ENCODE measurements at places on chromosomes 11 and 22.

DNA sequence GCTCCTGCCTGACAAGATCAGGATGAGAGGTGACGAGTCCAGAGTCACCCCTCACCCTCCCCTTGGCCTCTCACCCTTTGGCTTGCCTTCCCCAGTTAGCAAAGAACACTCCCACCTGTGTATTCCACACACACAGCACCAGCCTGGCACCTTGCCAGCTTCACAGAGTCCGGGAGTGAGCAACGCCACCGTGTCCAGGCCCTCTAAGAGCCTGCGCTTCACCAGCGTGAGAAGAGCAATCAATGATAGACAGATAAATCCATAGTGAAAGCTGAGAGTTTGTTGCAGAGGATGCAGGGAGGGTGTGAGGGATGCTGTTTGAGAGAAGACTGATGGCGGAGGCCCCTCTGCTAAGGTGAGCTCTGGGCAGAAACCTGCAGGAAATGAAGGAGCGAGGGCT, 404.5 kb downstream of the LARGE1 start:
- DNase-seq: no peak

DNA sequence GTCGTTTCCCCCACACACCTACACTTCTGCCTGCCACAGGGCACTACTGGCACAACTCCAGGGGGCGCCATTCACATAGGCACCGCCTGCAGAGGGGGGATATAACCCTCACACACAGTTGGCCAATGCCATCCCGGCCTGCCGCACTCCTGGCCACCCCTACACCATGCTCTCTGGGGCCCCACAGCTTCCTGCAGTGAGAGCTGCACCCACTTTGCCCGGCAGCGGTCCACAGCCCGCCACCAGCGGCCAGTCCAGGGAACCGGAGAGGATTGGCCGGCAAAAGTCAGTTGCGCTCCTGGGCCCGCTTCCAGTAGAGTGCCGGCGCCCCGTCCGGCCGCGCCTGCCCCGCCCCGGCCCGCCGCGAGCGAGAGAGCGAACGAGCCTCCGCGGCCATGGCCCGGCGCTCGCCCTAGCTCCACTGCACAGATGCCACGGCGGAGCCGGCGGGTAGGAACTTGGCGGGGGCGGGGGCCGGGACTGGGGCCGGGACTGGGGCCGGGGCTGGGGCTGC, 25.6 kb upstream of the SUSD2 start:
- DNase-seq: peak; percentile 50

DNA sequence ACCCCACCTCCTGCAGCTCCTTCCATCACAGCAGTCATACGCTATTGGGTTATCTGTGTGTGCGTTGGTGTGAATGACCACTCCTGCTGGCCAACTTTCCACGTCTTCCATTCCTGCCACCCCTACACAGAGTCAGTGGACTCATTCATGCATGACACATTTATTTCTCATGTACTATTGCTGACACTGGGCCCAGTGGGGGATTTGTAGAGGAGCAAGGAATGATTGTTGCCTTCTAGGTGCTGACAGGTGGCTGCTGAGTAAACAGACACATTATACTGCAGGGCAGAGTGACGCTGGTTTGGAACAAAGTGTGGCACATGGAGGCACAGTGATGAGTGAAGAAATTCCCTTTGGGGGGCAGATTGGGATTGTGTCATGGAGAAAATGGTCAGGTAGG, 113.9 kb downstream of the CCDC81 start:
- DNase-seq: no peak

- no peak for DNase-seq
Measured at GRCh38 chr22:18990355-18991137, 54.5 kb upstream of the PRODH start.

DNA sequence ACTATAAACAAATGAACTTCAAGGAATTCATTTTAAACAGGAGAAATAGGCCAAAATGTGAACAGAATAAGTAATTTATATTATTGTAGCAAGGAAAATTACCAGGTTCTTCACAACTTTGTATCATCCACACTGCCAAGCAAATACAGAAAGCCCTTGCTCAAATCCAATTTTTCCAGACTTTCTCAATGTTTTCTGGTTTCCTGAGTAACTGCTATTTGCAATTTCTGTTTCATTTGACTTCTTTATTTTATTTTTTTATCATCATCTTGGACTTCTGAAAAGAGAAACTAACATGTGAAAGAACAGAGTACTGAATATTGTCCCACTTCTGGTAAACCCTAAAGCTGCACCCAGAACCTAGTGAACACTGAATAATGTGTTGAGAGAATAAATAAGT, 61.0 kb downstream of the SLC1A2 start:
- DNase-seq: no peak

DNA sequence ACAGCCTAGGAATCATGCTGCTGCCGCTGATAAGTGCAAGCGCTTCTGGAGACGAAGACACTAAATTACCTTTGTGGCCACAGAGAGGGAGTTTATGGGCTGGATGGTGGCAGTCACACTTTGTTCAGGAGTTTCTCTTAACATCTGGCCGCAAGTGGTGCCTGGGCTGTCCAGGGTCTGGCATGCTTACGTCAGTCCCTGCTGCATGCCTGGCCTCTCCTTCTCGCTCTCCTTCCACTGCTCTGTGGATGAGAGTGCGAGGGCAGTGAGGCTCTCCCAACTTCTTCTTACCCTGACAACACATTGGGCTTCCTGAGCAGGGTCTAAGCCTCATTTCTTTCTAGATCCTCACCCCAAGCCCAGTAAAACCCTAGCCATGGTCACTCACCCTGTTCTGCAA, 160.7 kb upstream of the SEZ6L start:
- DNase-seq: no peak

DNA sequence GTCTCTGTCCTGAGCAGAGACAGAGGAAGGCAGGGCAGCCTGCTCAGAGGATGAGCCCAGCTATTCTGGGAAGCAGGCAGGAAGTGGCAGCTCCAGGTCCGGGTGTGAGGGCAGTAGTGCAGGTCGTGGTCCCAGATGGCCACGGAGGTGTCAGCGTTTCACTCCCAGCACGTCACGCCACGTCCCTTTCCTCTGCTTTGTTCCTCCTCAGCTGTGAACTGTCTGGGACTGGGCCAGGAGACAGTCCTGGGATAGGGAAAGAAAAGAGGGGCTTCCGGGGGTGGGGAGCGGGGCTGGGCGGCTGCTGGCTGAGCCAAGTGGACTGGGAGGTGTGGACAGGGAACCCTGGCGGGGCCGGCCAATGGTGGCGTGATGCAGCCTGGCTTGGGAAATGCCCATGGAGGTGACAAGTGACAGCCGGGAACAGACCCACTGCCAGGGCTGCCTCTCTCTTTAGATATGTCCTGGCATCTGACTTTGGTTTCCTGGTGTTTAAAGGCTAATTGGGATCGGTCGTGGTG, 64.7 kb downstream of the KCNQ1 start:
- DNase-seq: no peak

- DNase-seq: peak; percentile 81
Measured at GRCh38 chr11:46906609-46907041, 11.7 kb downstream of the LRP4 start.

GRCh38 chr11:120383518-120384155, 47.4 kb downstream of the ARHGEF12 start:
- DNase-seq: no peak

DNA sequence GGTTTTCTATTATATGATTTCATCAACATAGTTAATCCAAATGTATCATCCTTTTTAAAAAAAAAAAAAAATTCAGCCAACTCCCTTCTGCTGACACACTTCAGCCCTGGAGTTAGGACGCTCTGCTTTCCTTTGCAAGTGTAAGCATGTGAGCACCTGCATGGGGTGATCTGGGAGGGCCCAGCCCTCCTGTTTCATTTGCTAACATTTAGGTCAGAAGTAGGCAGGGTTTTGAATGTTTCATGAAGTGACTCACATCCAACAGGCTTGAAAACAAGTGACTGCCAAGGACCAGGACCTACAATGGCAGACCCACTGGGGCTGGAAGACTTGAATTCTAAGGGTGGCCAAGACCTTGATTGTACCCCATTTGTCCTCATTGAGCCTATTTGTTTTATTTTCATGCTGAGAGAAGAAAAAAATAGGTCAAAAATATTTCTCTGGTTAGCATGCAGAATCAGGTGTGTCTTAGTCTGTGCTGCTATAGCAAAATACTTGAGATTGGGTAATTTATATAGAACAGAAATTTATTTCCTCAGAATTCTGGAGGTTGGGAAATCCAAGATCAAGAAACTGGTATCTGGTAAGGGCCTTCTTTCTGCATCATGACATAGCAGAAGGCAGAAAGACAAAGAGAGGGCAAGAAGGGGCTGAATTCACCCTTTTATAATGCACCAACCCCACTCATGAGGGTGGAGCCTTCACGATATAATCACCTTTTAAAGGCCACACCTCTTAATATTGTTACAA, 137.6 kb downstream of the CD44 start:
- no peak for DNase-seq

- DNase-seq: no peak
Measured at GRCh38 chr22:44884968-44885805, 124.6 kb downstream of the PHF21B start.

- DNase-seq: peak; percentile 33
Measured at GRCh38 chr11:31957674-31958073, 133.2 kb upstream of the RCN1 start.

- DNase-seq: no peak
Measured at GRCh38 chr22:30080805-30081204, 541 bp downstream of the HORMAD2 start.

DNA sequence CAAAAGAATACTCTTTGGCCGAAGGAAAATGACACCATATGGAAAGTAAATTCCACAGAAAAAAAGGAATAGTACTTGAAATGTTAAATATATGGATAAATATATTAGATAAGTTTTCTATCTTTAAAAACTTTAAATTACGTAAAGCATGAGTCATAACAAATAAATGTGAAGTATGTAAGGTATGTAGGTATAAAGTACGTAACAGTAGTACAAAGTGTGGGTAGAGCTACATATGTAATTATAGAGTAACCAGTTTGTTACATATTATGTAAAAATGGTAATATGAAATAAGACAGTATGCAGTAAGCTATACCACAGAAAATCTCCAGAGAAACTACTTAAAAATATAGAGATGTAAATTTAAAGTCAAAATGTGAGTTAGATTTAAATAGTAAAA, 582.3 kb upstream of the CHORDC1 start:
- no peak for DNase-seq

DNA sequence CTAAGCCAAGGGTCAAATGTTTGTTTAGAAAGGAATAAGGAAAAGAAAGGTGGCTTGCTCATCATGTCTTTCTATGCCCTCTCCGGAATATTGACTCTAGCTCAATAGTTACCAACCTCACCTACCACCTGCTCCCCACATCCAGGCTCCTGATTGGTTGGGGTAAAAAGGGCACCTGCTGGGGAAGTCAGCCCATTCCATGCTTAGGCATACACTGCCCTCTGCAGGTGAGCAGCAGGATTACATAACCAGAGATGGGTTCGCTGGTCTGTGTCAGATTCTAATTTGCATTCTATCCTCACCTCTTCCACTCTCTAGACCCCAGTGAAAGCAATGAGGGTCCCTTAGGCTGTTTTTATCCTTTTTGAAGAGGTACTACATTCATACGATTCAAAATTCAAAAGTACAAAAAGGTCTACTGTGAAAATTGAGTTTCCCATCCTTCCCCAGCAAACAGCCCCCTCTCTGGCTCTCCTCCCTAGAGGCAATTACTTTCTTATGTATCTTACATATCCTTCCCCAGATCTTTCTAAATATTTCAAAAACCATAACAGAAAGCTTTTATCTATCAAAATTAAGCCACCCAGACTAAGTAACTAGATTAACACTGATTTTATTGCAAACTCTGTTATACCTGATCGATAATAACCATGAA, 98.0 kb upstream of the ASPHD2 start:
- peak; percentile 68 for DNase-seq

- no peak for DNase-seq
Measured at GRCh38 chr22:41620589-41621098, at the start of gene DESI1. DESI1 (minus strand) TSS chr22:41621043; CDS start chr22:41620839, 204 bp downstream.

DNA sequence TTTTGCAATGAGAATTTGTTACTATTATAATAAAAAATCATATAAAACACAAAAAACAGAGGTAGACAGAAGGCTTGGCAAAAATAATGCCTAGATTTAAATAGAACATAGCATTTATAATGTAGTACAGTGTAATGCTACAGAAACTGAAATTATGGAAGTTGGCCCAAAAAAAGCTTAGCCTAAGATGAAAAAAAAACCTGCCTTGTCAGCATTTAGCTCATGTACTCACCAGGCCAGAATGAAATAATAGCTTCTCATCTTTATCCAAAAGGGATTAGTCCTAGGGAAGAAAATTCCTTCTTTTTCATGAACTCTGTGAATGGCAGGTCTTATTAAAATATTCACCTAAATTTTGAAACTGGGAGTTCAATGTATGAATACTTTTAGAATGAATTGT, 951.1 kb downstream of the LRRC4C start:
- no peak for DNase-seq

- DNase-seq: no peak
Measured at GRCh38 chr22:46425016-46425415, 89.5 kb downstream of the TRMU start.

- DNase-seq: no peak
Measured at GRCh38 chr11:69111624-69112542, 43.9 kb upstream of the SMIM38 start.

Data from ELF-1 (cell line).